Activated CD8-positive, alpha-beta T cell treated with anti-CD3 and anti-CD28 coated beads for 36 hours (primary cell): ENCODE measurements at places on chromosomes 5 and 9. TPM values are rescaled to one million over a fixed set of nuclear protein-coding genes. Genes with fewer than 3 reads are reported as not detected.
A peak's percentile ranks its signal among the peaks of the same experiment; 100 is the strongest.

AHRR gene
- total RNA-seq: 27.9 TPM

PCDHA1 gene
- total RNA-seq: not detected

DBH gene
- not detected for total RNA-seq

GRCh38 chr9:133789778-133790177, 51.6 kb upstream of the SARDH start:
- no peak overlapping the region for H3K27ac ChIP-seq
- peaks cover 6% of the 10 kb centered on the region for H3K4me1 ChIP-seq
- H3K36me3 ChIP-seq: no peaks in the 10 kb centered on the region

- H3K4me3 ChIP-seq: no peak overlapping the region
- peaks cover 44% of the 10 kb centered on the region for H3K27me3 ChIP-seq
- H3K4me1 ChIP-seq: no peaks in the 10 kb centered on the region
- no peak overlapping the region for H3K27ac ChIP-seq
Measured at GRCh38 chr5:72125271-72125940, 18.1 kb downstream of the MAP1B start.

DNA sequence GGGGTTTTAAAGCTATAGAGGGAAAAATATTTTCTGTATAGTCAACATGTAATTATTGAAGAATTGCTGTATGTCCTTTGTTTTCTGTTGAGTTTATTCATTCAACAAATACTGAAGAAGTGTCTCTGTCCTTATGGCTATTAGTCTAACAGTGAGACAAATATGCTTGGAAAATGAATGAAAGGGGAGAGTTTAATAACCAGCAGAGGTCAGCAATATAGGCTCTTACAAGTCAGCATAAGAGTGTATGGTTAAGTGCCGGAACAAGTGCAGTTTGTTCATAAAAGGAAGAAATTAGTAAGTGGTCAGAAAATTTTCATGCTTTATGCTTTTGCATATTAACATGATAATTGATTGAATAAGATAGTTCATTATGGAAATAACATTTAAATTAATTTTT, 3.6 kb downstream of the SCAMP1 start:
- H3K27me3 ChIP-seq: no peaks in the 10 kb centered on the region
- H3K27ac ChIP-seq: no peak overlapping the region
- no peak overlapping the region for H3K4me3 ChIP-seq
- peaks cover 40% of the 10 kb centered on the region for H3K4me1 ChIP-seq

GRCh38 chr9:72596451-72597180, 75.2 kb downstream of the TMC1 start:
- H3K27ac ChIP-seq: peak overlapping the region; percentile 32
- no peaks in the 10 kb centered on the region for H3K36me3 ChIP-seq
- H3K27me3 ChIP-seq: peaks cover 2% of the 10 kb centered on the region
- peaks cover 8% of the 10 kb centered on the region for H3K4me1 ChIP-seq

DNA sequence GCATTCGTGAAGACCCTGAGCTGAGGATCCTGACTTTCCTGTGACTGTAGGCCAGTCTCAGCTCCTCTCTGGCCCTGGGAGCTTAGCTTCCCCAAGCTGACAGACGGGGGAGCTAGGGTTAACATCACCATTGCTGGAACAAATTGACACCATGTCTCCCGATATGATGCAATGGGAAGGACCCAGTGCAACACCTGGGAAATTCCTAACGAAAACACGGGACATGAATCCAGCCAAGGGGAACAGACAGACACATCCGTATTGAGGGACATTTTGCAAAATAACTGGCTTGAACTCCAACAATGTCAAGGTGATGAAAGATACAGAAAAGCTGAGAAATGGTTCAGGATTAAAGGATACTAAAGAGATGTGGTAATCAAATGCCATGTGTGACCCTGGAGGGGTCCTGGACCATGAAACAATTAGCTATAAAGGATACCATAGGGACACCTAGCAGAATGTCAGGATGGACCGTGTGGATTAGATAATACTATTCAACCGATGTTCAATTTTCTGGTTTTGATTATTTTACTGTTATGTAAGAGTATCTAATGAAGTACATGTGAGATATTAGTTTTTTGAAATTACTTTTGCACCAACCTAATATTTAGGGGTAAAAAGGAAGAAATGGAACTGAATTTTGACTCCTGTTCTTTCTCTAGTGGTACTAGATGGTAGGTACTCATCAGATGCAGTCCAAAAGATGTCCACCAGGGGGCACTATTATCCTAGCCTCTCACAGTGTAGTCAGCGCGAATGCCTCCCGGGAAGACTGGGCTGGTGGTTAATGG, 52.7 kb downstream of the NDST1 start:
- no peaks in the 10 kb centered on the region for H3K36me3 ChIP-seq
- no peak overlapping the region for H3K4me3 ChIP-seq
- H3K27me3 ChIP-seq: peaks cover 2% of the 10 kb centered on the region
- peak; percentile 94 for DNase-seq

DNA sequence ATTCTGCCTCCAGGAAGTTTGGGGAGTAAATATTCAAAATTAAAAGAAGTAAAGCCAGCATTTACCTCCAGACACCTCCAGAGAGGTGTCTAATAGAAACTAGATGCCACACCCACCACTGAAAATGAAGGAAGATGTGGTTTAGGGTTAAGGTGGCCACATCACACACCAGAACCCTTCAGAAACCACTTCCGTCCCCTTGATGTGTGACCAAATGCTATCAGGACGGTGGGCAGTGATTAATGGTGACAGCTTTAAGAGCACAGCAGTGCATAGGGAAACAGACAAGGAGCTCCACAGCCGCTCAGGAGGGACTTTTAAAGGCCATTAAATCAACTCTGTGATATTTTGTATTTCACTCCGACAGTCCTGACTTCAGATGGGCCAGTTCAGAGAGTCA, 295.2 kb downstream of the BRINP1 start:
- H3K27me3 ChIP-seq: no peaks in the 10 kb centered on the region
- DNase-seq: no peak
- no peak overlapping the region for H3K4me3 ChIP-seq
- no peaks in the 10 kb centered on the region for H3K36me3 ChIP-seq

DNA sequence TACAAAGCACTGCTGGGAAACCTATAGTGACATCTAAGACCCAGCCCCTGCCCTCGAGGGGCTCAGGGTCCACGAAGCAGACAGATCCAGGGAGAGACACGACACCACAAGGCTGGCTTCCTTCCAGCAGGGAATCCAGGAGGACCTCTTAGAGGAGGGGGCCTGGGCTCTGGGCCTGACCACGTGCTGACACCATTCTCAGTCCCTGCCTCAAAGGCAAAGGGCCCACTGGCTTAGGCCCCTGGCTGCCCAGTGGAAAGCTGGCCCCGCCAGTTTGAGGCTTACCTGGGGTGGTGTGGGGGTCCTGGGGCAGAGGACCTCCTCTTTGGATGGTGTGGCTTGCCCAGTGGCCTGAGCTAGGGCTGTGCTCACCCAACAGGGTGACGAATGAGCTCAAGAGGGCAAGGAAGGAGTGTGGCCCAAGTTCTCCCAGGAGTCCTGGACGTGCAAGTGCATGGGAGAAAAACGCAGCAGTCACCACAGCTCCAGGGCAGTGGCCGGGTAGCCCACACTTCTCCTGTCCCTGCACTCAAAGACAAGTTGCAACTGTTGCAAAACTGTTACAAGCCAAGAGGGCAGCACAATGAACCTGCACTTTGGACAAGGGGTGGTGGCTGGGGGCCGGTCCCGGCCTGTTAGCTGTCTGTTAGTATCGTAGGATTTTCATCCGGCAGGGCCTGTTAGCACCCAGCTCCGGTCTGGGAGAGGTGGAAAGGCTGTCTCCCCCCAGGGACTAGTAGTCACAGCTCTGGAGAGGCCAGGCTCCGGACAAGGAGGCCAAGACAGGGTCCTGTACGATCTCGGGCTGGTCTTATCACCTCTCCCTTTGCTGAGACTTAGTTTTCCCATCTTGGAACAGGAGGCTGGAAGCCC, 1.5 kb upstream of the SARDH start:
- no peaks in the 10 kb centered on the region for H3K27me3 ChIP-seq
- H3K36me3 ChIP-seq: no peaks in the 10 kb centered on the region
- no peak overlapping the region for H3K27ac ChIP-seq
- no peak for DNase-seq
- no peak overlapping the region for H3K4me3 ChIP-seq
- peaks cover 11% of the 10 kb centered on the region for H3K4me1 ChIP-seq

GRCh38 chr5:127840809-127841208, 137.6 kb downstream of the CCDC192 start:
- H3K4me3 ChIP-seq: no peak overlapping the region
- no peaks in the 10 kb centered on the region for H3K27me3 ChIP-seq
- H3K27ac ChIP-seq: no peak overlapping the region
- no peaks in the 10 kb centered on the region for H3K4me1 ChIP-seq

DNA sequence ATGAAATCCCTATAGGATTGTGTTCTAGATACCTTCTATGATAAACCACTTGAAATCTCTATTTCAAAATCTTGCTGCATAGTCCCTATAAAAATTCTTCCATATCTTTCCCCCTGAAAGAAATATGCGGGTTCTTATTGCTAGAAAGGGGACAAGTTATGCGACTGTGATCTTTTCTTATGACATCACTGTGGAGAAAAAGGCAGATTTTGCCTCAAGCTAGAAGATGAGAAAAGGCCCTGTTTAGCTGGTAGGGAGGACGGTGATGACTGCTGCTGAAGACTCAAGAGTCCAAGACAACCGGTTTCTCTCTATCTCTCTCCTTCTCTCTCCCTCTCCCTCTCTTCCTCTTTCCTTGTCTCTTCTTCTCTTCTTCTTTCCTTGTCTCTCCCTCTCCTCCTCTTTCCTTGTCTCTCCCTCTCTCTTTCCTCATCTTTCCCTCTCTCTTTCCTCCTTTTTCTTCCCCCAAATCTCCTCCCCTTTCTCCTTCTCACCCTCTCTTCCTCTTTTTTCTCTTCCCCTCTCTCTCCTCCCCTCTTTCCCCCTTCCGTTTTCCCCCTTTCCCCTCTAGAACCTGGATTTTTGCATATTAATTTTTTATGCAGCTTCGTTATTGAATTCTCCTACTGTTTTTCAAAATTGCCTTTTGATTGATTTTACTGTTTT, 5.3 kb downstream of the OR2S2 start:
- no peak overlapping the region for H3K4me3 ChIP-seq
- no peaks in the 10 kb centered on the region for H3K36me3 ChIP-seq
- no peak for DNase-seq
- no peak overlapping the region for H3K27ac ChIP-seq
- H3K27me3 ChIP-seq: peaks cover 4% of the 10 kb centered on the region
- H3K4me1 ChIP-seq: no peaks in the 10 kb centered on the region

- H3K4me3 ChIP-seq: no peak overlapping the region
- no peak for DNase-seq
- H3K27ac ChIP-seq: no peak overlapping the region
- no peaks in the 10 kb centered on the region for H3K27me3 ChIP-seq
- no peaks in the 10 kb centered on the region for H3K36me3 ChIP-seq
Measured at GRCh38 chr5:29963956-29964355, 1229.5 kb upstream of the CDH6 start.

GRCh38 chr5:107378218-107378899, 292.4 kb downstream of the EFNA5 start:
- DNase-seq: no peak
- H3K27ac ChIP-seq: no peak overlapping the region
- no peaks in the 10 kb centered on the region for H3K4me1 ChIP-seq

DNA sequence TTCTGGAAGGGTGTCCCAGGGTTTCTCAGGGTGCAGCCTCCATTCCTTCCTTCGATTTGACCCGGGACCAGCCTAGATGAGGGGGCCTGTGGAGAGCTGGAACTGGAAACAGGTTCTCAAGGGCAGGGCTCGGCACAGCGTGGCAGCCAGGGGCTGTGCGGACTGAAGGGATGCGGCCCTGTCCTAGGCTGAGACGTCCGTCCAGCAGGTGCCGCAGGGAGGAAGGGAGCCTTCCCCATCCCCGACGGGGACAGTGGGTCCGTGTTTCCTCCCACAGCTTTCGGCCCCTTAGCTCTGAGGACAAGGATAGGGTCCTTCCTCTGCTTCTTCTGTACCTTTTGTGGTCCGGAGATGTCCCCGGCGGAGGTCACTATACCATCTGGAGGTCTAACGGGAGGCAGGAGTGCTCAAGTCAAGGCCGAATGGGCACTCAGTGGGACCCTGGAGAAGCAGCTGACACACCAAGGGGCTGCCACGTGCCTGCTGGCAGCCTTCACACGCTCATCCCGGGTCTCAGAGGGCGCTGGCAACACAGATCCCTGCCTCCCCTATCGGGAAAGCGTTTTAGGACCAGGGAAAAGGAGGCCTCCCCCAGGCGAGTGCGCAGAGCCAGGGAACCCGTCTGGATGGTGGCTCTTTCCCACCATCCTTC, 49.9 kb downstream of the USP20 start:
- peak; percentile 57 for DNase-seq
- peaks cover 53% of the 10 kb centered on the region for H3K36me3 ChIP-seq
- H3K27me3 ChIP-seq: no peaks in the 10 kb centered on the region
- peak overlapping the region; percentile 99 for H3K27ac ChIP-seq

GRCh38 chr9:14221119-14221518, 92.8 kb downstream of the NFIB start:
- H3K27ac ChIP-seq: no peak overlapping the region
- no peaks in the 10 kb centered on the region for H3K4me1 ChIP-seq
- no peak overlapping the region for H3K4me3 ChIP-seq
- H3K27me3 ChIP-seq: no peaks in the 10 kb centered on the region
- DNase-seq: no peak

DNA sequence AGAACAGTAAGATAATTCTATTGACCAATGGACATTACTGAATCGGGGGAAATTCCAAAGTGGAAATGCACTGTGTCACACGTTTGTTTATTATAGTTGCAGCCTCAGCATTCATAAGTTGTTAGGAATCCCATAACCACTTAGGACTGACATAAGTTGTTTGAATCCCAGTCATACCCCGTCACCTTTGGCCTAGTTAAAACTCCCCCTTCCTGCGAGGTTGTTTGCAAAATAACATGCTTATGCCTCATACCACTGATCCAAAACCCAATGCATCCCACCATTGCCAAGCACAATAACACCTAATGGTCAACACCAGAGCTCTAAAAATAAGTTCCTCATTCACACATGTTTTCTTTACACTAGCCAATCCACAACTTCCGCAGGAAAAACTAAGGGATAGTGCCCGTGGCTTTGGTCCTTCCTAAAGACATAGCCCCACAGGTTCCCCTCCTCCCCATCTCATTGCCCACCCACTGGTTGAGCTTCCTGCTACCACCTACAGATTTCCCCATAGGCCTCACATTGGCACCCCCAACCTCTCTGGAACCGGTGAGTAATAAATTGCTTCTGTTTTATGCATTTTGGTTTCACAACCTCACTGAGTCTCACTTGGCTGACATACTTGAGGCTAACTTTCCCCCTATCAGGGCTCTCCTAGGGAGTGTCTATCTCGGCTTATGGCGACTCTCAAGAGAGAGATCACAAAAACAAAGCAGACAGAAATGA, 42.3 kb upstream of the MUSK start:
- peaks cover 11% of the 10 kb centered on the region for H3K4me1 ChIP-seq
- no peak overlapping the region for H3K27ac ChIP-seq
- no peaks in the 10 kb centered on the region for H3K36me3 ChIP-seq
- DNase-seq: peak; percentile 41
